Right lung (tissue), 10 donors: ENCODE measurements at places on chromosomes 3 and 15. TPM values are rescaled to one million over a fixed set of nuclear protein-coding genes. Genes with fewer than 3 reads are reported as not detected.

Gene PAQR9
- polyA plus RNA-seq = 0.73 TPM

Gene CASR
- not detected for polyA plus RNA-seq

Gene PLA2G4D
- 0.16 TPM for polyA plus RNA-seq

Gene OR4F6
- polyA plus RNA-seq = not detected

Gene BFSP2
- polyA plus RNA-seq = not detected

Gene CDCP1
- 0.30 TPM for polyA plus RNA-seq

Gene ADAMTS17
- 4.1 TPM for polyA plus RNA-seq

Gene SLC2A2
- polyA plus RNA-seq = not detected

Gene MSL2
- 48.4 TPM for polyA plus RNA-seq

Gene CHRM5
- polyA plus RNA-seq = 0.80 TPM

Gene HAPLN3
- 4.7 TPM for polyA plus RNA-seq

Gene MORC1
- polyA plus RNA-seq = not detected

Gene UBA7
- polyA plus RNA-seq = 68.1 TPM

Gene ARMC8
- polyA plus RNA-seq = 50.3 TPM
